ENCODE measurements at places on chromosomes 1 and 21.

DNA sequence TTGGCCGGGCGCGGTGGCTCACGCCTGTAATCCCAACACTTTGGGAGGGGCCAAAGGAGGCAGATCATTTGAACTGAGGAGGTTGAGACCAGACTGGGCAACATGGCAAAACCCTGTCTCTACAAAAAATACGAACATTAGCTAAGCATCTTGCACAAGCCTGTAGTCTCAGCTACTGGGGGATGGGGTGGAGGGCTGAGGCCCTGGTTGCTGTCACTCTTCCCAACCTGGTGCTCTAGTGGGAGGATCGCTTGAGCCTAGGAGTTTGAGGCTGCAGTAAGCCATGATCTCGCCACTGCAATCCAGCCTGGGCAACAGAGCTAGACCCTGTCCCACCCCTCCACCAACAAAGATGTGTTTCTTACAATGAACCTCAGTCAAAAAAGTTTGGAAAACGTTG, 2.8 kb downstream of the PHGDH start:
- DNase-seq, result no peak

GRCh38 chr1:244092964-244093638, 42.0 kb downstream of the ZBTB18 start:
- DNase-seq, result no peak

DNA sequence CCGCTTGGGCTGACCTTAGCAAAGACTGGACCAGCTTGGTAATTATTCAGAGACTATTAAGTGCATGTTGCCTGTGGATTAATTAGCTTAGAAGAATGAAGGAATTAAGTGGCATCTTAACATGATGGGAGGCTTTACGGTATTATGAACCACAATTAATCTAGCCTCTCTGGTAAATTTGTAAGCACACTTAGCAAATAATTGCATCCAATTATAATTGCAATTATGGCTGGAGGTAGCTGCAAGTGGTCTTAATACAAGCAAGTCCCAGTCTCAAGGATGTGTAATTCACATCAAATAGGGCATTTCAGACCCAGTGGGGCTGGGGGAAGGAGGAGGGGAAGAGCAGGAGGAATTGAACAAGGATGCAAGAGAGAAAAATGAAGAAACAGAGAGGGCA, 151.6 kb downstream of the CNIH3 start:
- no peak for DNase-seq

DNA sequence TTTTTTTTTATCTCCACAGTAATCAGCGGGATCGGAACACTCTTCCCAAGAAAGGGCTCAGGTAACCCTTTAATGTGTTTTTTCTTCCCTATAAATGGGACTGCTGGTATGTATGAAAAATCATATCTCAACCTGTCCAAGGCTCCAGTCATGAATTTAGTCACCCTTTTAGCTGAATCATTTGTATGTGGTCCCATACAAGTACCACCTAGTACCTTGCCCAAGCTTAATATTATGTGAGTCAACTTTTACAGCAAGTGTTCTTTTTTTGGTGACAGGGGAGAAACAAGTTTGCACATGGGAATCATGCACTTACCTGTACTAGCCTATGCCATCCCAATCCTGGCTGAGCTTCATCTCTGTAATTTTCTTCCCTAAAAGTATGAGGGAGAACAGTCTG, 43.7 kb upstream of the IPO9 start:
- no peak for DNase-seq

- DNase-seq, result no peak
Observed at GRCh38 chr1:156592910-156593660, 1.5 kb downstream of the NAXE start.
